ENCODE measurements at places on chromosomes 12 and 14.

GRCh38 chr12:15538881-15539280, 216.6 kb downstream of the PTPRO start:
- no peak for DNase-seq

DNA sequence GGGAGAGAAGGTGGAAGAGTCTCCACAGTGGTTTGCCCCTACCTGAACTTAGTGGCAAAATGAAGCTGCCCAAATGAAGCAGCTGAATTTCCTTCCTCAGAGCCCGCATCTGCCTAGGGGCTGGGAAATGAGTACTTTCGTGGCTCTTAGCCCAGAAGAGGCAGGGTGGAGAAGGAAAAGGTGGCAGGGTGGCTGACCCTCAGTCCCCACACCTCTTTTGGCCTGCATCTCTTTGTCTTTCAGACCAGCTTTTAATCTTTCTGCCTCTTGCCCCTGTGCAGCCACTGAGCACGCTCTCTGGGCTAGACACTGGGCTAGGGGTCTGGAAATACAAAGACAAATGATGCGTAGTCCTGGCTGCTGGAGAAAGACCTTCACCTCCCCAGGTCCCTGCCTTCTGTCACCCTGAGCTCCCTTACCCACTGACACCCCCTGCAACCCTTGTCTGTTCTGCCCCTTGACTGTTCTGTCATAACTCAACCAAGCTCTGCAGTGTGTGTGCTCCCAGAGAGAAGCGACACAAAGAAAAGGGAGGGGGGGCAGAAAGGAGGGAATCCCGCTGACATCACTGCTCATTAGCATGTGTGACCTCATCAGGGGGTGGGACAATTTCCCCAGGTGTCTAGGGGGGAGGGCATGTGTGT, 371 bp upstream of the REM2 start:
- DNase-seq, result no peak

DNA sequence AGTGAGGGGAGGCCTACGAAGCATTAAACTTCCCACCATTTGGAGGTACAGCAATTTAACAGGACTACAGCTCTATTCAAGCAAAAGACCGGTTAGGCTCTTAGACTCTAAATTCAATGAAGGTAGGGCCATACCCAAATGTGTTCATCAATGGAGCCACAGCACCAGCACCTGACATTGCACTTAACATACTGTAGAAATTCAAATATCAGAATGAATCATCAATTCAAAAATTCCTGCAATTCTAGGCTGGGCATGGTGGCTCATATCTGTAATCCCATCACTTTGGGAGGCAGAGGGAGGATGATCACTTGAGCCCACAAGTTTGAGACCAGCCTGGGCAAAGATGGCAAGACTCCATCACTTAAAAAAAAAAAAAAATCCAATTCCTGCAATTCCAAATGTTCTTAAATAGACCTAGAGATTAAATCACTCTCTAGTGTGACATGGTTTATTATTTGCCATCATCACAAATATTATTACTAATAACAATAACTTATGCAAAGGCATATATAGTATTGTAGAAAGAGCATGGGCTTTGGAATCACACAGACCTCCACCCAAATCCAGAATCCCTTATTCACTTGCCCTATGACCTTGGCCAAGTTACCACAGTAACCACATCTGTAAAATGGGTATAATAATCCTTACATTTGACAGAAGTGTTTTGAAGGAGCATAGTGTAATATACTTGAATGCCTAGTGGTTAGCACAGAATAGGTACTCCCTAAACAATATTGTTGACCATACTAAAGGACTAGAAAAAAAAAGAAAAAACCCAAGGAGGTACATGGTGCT, 59.4 kb downstream of the CIT start:
- no peak for DNase-seq

GRCh38 chr14:59638885-59639284, 62.3 kb upstream of the CCDC175 start:
- DNase-seq, result no peak

GRCh38 chr12:54060174-54060974, 6.7 kb downstream of the HOXC4 start:
- DNase-seq, result no peak

DNA sequence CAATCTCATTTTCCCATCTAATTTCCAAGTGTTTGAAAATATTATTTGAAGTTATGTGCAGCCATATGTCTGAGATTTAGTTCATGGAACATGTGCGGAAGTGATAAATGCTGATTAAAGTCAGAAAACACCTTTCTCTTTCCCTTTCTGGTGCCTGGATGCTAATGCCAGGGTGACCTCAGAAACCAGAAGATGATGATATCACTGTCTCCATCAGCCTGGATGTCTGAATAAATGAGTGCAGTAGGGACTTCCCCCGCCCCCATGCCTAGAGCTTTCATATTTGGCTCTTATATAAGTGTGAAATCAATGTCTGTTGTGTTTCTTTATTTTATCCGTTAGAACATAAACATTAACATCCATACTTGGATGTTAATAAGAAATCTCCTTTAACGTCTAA, 261.9 kb upstream of the LRIG3 start:
- DNase-seq, result no peak

GRCh38 chr12:104163631-104164030, 25.6 kb upstream of the NFYB start:
- DNase-seq, result no peak

GRCh38 chr14:104800771-104801519, at the start of gene ZBTB42:
Gene ZBTB42, plus strand, starts transcription at chr14:104801101. Its CDS starts 97 bp downstream, at chr14:104801198.
- DNase-seq, result no peak

GRCh38 chr14:100898935-100899883, 4.3 kb downstream of the RTL1 start:
- no peak for DNase-seq

DNA sequence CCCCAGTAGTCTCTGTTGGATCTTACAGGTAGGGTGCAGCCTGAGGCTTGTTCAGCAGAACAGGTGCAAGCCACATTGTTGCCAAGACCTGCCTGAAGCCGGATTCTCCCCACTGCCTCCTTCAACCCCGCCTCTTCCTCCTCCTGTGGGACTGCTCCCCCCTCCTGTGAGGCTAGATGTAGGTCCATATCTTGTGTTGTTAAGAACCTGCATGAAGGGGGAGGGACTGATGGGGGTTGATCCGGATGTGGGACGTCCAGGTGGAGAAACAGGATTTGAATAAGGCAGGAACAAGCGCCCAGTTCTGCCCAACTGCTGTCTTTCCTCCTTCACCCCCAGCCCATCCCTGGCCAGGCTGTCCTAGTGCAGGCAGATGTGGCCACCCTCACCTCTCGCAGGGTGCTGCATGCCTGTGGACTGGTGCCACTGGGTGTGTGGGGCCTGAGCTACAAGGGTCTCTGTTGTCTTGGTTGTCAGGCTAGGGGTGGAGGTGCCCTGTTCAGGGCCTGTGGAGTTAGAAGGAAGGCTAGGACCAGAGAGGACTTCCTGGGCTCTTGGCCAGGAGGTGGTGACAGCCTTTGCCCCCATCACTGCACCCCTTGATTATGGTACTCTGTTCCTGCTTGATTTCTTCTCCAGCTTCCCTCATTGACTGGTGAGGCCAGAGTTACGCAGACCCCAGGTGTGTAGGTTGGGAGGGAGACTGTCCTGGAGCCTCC, 1.4 kb downstream of the NR4A1 start:
- DNase-seq, result no peak

DNA sequence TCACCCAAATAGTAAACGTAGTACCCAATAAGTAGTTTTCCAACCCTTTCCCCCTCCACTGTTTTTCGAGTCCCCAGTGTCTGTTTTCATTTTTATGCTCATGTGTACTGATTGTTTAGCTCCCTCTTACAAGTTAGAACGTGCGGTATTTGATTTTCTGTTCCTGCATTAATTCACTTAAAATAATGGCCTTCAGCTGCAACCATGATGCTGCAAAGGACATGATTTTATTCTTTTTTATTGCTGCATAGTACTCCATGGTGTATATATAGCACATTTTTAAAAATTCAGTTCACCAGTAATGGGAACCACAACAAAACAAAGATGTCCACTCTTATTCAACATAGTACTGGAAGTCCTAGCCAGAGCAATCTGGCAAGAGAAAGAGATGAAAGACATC, 72.8 kb downstream of the DUSP6 start:
- DNase-seq, result no peak

GRCh38 chr14:68282479-68283377, 463.1 kb downstream of the RAD51B start:
- no peak for DNase-seq

- no peak for DNase-seq
These were observed 29.6 kb upstream of the NTN4 start for GRCh38 chr12:95820096-95820703.

GRCh38 chr14:61296719-61297502, 15.8 kb upstream of the TMEM30B start:
- peak; percentile 24 for DNase-seq

GRCh38 chr12:44015333-44015941, 179.6 kb downstream of the TMEM117 start:
- DNase-seq, result peak; percentile 83

Data from SK-N-MC (cell line).